ENCODE measurements at places on chromosomes 2 and 18.
A peak's percentile ranks its signal among the peaks of the same experiment; 100 is the strongest.

GRCh38 chr2:222900354-222900753, 39.5 kb downstream of the ACSL3 start:
- DNase-seq, result peak; percentile 51

GRCh38 chr2:225889452-225889851, 489.9 kb downstream of the NYAP2 start:
- peak; percentile 73 for DNase-seq

- no peak for DNase-seq
Measured at GRCh38 chr2:97932975-97933662, 62.6 kb downstream of the TMEM131 start.

GRCh38 chr2:28135324-28135723, 244.8 kb downstream of the BABAM2 start:
- DNase-seq, result no peak

All from astrocyte of the hippocampus (primary cell).